ENCODE measurements at places on chromosomes 11 and 22.

GRCh38 chr11:29243616-29244015 is 773.2 kb downstream of the KCNA4 start:
- DNase-seq, result no peak

DNA sequence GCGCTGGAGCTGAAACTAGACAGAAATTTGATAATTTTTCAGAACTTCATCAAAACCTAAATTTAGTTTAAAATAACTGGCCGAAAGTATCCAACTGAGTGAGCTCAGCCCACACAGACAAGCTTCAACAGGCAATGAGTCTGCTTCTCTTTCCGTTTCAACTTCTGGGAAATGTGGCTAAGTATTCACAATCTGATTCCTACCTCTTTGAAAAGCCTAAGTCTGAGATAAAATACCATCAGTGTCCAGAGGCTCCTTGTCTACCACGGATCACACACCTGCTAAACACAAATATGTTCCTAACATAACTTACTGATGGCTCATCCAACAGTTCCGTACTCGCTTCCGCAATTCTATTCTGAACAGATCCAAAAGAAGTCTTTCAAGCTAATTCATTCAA is 8.5 kb downstream of the SIK3 start:
- no peak for DNase-seq

DNA sequence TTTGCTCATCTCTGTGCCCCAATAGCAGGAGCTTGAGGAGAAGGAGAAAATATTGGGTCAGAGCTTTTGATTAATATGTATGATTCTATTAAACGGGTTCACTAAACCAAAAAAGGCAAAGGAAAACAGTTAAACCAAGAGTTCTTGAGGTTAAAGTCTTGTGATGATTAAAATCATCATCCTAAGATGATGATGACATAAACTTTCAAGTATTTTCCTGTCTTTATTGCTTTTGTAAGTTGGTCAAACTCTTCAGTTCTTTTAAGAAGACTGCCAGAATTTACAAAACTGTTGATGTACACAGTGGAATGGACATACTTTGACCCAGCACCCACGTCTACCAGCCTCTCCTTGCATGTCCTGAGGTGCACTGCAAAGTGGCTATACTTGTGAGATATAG is 41.0 kb downstream of the FDX1 start:
- DNase-seq, result no peak

GRCh38 chr11:121461843-121462242 is 9.1 kb upstream of the SORL1-AS1 start:
- no peak for DNase-seq

DNA sequence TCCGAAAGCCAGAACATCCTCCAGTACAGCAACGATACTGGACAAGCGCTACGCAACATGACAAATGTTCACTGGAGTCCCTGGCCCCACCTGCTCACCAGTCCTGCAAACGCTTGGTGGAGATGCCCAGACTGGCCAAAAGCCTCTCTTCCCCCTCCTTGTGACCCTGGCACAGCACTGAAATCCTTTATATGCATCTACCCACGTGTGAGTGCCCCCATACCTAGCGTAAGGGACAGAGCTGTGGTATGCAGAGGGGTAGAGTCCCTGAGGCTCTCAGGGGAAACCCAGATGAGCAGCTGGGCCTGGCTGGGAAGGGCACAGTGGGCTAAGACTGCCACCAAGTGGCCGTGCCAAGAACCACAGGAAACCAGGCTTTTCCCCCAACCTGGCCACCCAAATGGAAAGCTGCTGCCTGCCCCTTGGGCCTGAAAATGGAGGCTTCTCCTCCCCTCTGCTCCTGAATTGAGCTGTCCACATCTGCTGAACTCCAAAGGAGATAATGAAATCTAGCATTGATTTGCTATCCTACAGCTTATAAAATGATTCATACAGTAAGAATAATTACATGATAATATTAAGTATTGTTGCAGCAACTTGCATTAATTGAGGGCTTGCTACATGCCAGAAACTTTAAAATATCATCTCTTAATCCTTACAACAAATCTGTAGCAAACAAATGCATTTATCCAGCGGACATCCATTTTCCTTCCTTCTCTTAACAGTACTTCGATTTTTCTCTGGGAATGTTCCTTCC is 24.8 kb upstream of the TTC12 start:
- peak; percentile 90 for DNase-seq

GRCh38 chr22:47139790-47140119 is 377.3 kb downstream of the TBC1D22A start:
- no peak for DNase-seq

- no peak for DNase-seq
Measured at GRCh38 chr11:71774603-71775222, 58.3 kb upstream of the DEFB108B start.

DNA sequence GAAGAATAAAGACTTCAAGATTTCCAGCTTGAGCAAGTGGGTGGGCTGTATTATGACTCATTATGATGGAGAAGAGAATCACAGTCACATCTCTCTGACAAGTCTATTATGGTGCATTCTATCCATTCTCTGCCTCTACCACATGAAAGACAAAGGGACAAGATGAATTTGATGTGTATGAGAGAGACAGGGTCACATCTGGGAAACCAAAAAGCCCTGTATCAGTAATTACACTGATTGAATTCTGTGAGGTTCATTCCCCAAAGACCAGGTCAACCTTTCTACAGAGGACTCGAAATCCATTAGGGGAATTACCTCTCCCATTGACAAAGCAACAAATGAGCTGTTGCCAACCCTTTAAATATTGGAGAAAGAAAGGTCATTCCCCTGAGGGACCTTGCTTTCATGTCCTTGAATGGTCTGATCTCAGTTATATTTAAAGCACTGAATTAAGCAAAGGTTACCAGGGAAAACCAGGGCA is 109.6 kb downstream of the USP35 start:
- DNase-seq, result no peak
